Stomach (tissue), 19 donors: ENCODE measurements at places on chromosomes 13 and 19. TPM values are rescaled to one million over a fixed set of nuclear protein-coding genes. Genes with fewer than 3 reads are reported as not detected.

GRCh38 chr13:69319656-69320055 is 788.0 kb upstream of the ATXN8OS start:
- DNase-seq = no peak

- DNase-seq = peak; percentile 6
These were observed 171.7 kb upstream of the MAB21L1 start for GRCh38 chr13:35648201-35648600.

DNA sequence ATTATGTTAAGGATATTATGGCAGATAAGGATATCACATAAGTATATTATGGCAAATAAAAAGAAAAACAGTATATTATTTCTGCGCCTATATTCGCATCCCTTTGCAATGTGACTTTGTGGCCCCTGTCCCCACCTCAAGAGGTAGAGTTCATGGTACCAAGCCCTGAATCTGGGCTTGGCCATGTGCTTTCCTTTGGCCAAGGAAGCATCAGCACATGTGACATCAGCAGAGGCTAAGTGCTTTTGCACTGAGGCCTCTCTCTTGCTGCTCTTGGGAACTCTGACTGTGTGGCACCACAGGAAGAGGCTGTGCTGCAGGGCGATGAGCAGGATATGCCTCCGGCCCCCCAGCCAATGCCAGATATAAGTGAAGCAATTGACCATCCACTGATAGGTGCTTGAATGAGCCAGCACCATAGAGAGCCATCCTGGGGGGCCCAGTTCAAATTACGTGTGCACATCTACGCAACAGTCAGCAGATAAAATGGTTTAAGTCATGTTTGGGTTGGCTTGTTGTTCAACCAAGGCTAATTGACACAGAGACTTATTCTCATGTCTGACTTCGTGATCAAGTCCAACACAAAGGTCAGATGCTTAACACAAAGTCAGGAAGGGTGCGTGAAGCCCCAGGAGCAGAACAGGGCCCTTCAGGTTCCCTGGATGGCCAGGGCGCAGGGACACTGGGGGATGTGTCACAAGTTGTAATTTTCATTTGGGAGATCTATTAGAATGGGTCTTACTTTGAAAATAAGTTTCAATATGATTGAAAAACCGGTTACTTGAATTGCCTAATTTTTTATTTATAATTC is 173.3 kb downstream of the COL4A1 start:
- DNase-seq = no peak

- peak; percentile 74 for DNase-seq
These were observed 16.8 kb upstream of the SEMA6B start for GRCh38 chr19:4576016-4576933.

GRCh38 chr13:41495044-41495443 is 37.7 kb downstream of the RGCC start:
- no peak for DNase-seq

GRCh38 chr13:67353941-67354340 is 123.8 kb upstream of the PCDH9 start:
- no peak for DNase-seq

- no peak for DNase-seq
These were observed 452.6 kb upstream of the KLF12 start for GRCh38 chr13:74586847-74587246.

DNA sequence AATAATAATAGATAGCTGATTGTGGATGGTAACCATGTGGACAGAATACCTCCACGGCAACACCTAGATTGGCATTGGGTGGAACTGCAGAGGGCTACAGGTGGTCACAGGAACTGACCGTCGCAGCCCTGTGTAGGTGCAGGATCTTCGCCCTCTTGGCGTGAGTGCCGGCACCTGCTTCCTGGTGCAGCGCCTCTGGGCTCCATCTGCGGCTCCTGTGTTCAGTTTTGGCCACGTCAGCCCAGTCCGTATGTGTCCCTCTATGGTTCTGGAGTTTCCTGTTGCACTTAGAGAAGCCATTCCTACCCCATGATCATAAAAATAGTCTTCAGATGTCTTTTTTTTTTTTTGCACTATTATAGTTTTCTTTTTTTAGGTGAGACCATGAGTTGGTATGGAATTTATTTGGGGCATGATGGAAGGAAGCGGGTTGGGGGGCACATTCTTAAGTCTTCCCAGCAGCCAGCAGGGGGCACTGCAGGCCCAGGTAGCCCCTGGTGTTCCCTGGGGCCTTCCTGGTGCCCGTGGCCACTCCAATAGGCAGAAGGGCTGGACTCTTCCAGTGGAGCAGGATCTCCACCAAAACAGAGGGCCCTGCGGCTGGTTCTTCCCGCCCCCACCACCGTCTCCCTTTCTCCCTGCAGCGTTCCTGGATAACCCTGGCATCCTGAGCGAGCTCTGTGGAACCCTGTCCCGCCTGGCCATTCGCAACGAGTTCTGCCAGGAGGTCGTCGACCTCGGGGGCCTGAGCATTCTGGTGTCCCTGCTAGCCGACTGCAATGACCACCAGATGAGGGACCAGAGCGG is 10.1 kb upstream of the SLC25A42 start:
- DNase-seq = peak; percentile 81

DNA sequence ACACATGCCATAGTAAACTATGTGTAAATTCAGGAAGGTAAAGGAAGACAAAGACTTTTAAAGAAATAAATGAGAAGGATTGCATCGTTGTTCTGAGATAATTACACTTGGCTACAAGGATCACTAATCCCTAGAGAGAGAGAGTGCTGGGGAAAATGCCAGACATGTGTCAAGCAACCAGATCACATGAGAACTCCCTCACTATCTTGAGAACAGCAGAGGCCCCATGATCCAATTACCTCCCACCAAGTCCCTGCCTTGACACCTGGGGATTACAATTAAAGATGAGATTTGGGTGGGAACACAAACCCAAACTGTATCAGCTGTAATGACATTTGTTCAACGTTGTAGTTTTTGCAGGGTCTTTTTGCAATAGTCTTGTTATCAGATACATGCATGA is 1600.9 kb upstream of the MIR17HG start:
- peak; percentile 3 for DNase-seq

DNA sequence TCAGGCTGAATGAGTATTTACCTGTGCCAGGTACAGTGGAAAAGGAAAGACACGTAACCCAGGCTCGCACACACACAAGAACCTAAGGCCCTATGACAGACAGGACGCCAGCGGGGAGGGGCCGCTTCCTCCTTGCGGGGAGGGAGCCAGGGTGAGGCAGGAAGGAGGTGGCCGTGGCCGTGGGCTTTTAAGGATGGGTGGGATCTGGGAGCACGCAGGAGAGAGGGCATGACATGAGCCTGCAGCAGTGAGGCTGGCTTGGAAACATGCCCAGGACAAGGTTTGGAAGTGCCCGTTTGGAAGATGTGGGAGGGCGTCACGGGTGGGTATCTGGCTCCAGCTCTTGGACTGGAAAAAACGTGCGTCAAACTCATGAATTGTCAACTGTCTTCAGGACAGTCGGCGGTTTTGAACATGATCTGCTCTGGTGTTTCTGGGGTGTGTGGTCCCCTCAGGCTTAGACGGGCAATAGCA is 20.1 kb downstream of the SH3GL1 start:
- no peak for DNase-seq

DNA sequence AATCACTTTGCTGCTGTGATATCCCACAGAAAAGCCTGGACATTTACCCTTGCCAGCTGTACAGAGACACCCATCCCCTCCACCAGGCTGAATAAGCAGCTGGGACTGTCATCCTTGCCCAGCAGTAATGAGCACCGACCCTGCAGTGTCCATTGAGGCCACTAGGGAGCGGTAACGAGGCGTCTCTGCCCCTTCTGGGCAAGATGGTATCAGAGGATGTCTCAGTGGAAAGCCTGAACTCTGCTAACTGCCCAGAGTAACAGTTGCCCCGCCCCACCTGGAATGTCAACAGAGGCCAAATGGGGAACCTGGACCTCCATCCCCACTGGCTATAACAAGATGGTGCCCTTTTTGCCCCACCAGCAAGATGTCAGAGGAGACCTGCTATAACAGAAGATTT is 22.8 kb upstream of the CEACAM20 start:
- no peak for DNase-seq

REEP6 gene
- not detected for total RNA-seq

FPR2 gene
- total RNA-seq = 1.7 TPM

ATP8B3 gene
- not detected for total RNA-seq
